SIG-M5 (cell line): ENCODE measurements at places on chromosomes 2 and 18.

DNA sequence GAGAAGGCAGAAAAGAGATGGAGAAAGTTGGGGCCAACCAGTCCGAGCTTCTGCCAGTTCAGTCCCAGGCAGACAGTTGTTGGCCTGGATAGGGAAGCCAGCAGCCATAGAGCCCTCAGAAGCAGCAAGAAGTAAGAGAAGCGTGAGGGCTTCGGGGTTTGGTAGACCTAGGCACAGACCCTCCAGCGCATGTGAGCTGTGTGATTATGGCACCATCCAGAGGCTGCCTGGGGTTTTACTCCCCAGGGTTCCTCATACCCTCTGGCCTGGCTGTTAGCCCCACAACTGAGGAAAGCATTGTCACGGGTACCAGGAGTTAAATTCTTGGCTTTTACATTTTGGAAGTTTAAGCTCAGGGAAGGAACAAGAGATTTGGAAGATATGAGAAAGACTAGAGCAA, 93.7 kb upstream of the RAB6C start:
- no peak for DNase-seq

DNA sequence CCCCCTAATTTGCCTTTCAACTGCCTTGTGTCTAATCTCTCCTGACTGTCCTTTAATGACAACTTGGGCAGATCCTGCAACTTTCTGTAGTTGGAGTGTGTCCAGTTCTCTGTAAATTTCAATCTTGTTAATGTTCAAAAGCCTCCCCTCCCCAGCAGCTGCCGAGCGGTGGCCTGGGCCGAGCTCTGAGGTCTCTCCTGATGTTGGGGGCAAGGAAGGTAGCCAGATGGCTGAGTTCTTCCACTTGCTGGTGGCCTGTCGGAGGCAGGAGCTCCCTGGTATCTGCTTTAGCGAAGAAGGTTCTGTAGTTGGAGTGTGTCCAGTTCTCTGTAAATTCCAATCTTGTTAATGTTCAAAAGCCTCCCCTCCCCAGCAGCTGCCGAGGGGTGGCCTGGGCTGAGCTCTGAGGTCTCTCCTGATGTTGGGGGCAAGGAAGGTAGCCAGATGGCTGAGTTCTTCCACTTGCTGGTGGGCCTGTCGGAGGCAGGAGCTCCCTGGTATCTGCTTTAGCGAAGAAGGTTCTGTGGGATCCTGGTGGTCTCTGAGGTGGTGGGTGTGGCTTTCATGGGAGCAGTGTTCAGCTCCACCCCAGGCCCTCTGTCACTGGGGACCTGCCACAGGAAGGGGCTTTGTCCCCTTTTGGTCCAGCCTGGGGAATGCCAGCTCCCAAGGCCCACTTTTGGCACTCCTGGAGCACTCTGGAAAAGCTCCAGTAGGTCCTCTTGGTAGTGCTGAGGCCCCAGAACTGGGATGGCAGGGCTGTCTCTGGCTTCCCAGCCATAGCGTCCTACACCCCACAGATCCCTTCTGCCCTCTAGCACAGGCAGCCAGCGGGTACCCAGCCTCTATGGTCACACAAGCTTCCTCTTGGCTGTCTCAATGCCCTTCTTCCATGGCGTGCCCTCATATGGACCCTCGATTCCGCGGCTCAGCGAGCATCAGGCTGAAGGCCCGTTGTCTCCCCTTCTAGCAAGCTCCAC, 211.9 kb downstream of the ALPK2 start:
- DNase-seq: no peak

- no peak for DNase-seq
These were observed 896 bp downstream of the CACNB4 start for GRCh38 chr2:152097801-152098495.

DNA sequence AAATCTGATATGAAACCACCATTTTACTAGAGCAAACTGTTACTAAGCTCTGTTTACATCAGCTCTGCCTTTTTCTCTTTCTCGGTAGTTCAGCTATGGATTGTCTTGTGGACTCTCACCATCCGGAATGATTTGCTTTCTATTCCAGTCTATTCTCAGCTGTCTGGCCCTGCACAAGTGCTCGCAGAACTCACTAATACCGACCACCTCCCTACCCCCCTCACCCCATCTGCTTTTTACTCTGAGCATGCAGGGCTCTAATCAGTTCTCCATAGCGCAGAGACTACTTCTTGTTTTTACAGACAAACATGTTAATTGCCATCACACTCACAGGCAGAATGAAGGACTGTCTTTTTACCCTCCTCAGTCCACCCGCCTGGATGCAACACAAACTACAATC, 180.7 kb upstream of the POU3F3 start:
- no peak for DNase-seq

- no peak for DNase-seq
These were observed 33.0 kb upstream of the METTL21A start for GRCh38 chr2:207658156-207658555.

GRCh38 chr2:162252153-162252552, 8.9 kb upstream of the FAP start:
- DNase-seq: no peak

GRCh38 chr2:67955748-67956603, 106.8 kb downstream of the C1D start:
- no peak for DNase-seq

DNA sequence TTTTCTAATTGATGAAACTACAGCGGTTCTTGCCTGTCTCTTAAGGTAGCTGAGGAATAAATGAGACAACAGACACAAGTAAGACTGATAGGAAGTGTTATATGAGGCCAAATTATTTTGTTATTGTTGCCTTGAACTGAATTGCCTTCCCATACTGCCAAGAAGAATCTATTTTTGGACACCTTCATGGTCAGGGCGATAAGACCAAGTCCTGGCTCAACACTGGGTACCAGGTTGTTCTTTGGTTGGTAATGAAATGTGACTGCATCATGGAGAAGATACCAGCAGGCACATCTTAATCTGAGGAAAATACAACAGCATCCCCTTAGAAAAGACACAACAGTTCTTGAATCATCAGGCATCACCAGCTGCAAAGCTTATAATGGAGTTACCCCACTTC, 23.7 kb downstream of the MSGN1 start:
- DNase-seq: no peak

DNA sequence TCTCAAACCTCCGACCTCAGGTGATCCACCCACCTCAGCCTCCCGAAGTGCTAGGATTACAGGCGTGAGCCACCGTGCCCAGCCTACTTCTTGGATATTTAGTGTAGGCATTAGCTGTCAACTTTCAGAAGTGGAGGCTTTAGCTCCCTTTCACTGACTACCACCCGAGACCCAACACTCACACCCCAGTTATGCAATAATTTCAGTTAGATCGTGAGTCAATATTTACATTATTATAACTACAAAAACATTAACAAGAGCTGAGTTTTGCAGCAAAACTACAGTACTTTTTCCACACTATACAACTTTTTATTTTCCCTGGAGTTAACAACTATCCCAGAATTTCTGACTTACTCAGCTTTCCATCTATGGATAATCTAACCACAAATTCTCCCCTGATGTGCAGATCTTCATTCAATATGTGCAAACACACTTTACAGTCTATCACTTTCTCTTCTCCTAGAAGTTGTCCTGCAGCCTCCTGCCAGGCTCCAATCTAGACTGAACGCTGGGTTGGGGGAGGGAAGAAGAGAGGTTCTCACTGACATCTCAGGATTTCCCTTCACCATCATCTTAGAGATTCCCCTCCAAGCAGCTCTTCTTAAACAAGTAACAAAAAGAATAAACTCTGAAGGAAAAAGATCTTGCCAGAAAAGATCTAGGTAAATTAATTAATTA, 10.1 kb downstream of the TBC1D8 start:
- no peak for DNase-seq

DNA sequence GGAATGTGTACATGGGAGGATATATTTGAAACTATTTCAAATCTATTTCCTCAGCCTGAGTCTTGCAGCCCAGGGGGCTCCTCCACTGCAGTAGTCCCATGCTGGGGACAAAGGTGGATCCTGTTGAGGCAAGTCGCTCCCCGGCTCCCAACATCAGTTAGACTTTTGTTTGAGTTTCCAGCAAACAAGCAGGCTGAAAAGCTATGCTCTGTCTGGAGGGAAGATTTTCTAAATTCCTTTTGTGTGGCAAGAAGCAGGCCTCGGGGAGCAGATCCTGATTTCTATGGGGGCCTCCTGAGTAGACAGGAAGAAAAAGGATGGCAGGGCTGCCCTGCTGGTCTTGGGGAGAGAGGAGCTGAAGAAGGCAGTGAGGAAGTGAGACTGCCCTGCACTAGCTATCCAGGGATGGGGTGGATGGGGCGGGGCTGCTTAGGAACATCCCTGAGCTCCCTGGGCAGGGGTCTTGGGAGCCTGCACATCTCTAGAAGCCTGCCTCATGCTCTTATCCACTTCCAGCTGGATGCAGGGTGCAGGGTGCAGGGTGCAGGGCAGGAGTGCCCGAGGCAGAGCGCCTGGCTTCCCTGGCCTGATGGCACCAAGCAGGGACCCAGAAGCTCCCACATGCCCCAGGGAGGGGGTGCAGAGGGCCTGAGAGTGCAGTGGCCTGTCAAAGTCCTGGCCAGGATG, 6.0 kb upstream of the CIB4 start:
- DNase-seq: no peak

DNA sequence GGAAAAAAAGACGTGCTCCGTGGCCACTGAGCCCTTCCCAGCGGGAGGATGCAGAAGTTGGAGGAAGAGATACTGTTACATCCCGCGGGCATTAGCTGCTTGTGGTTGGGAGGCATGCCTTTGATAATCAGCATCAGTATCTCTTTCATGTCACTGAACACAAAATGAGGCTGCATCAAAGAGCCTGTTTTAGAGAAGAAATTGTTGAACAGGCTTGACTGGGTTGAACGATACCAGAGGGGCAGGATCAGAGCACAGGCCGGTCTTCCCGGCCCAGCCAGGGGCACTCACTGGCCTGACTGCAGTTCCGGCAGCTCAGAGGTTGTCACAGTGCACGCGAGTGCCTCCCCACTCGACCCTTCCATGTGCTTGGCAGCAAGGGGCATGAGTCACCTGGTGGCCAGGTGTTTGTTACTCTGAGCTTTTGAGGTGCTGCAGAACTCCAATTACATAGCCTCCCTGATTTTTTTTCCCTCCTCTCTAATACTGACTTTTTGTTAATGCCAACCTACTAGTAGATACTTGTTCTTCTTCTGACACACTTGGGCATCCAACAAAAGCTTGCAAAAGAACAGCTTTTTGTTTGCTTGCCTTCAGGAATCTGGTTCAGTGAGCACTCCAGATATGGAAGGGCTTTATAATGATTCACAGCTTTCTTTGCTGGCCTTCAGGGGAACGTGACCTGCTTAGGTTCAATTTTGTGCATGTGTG, 121.6 kb downstream of the VAPA start:
- DNase-seq: no peak

GRCh38 chr2:203891474-203891873, 23.9 kb downstream of the CTLA4 start:
- no peak for DNase-seq

DNA sequence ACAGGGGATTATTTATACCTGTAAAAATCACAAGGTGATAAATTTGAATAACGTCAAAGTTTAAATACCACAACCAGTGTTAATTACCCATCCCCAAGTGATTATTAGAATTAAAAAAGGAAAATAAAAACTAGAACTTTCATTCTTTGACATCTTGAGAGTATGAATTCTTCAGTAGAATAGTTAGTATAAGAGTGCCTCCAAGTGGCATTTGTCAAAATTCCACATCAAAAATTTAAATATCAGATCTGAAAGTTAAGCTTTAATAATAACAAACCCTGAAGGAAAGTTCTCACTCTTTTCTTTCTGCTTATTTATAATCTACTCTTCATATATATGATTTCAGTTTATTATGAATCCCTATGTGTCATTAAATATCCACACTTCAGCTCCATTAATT, 273.7 kb upstream of the KYNU start:
- no peak for DNase-seq

- DNase-seq: no peak
These were observed 1154.8 kb upstream of the ZEB2 start for GRCh38 chr2:145674705-145675104.

- no peak for DNase-seq
These were observed 23.1 kb downstream of the PSD4 start for GRCh38 chr2:113196839-113197238.

- no peak for DNase-seq
These were observed 39.4 kb upstream of the RBM44 start for GRCh38 chr2:237759176-237759575.

- DNase-seq: no peak
These were observed 103.6 kb upstream of the AGAP1 start for GRCh38 chr2:235390108-235390815.

GRCh38 chr2:96136129-96136720, 2.1 kb downstream of the ASTL start:
- DNase-seq: no peak

DNA sequence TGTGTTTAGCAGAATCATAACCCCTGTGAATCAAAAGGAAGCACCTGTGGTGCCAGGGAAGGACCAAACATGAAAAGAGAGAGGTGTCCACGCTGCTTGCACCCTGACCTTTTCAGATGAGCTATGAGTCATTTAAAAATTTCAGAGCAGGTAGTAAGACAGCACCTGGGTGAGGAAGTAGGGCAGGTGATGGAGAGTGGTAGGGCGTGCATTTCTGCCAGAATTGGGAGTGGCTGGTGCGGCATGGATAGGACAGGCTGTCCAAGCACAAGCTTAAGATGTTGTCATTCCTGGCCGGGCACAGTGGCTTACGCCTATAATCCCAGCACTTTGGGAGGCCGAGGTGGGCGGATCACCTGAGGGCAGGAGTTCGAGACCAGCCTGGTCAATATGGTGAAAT, 36.8 kb downstream of the NPAS2 start:
- no peak for DNase-seq

DNA sequence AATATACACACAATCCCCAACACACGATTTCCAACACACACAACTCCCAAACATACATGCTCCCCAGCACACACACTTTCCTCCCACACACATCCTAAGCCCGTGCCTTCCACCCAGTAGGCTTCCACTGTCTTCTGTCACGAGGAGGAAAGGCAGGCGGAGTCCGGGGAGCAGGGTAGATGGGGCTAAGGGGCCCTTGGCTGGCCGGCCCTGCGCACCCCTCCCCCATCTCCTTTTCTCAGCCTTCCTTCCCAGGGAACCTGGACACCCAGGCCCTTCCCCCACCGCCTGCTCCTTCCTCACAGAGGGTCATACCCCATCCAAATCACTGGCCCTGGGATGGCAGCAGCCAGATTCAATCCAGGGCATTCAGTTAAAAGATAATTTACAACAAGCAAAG, 3.4 kb upstream of the PDCD1 start:
- DNase-seq: no peak

GRCh38 chr2:159755788-159756187, 42.2 kb downstream of the CD302 start:
- DNase-seq: no peak

- no peak for DNase-seq
These were observed 173.7 kb downstream of the DOK6 start for GRCh38 chr18:69574401-69574800.

DNA sequence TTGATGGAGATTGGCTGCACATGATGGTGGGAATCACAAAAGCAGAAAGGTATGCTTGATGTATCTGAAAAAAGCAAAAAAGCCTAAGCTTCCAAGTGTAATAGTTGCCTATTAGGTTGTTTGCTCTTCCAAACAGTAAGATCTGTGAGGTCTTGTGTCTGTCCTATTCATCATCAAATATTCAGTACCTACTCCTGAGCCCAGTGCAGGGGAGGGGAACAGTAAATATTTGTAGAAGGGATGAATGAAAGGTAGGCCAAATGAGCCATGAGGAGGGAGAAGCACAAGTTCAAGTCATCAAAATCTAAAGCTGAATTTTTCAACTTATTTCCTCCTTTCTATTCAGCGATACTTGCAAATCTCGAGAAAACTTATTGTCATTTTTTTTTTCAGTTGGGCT, 153.2 kb upstream of the ETAA1 start:
- no peak for DNase-seq

GRCh38 chr2:6073191-6074088, 381.3 kb downstream of the SOX11 start:
- no peak for DNase-seq

- no peak for DNase-seq
These were observed 132.0 kb downstream of the CALCRL start for GRCh38 chr2:187316040-187316439.
